ENCODE measurements at places on chromosomes 2 and 18.

- no peak for DNase-seq
Measured at GRCh38 chr2:213010106-213010779, 141.2 kb downstream of the IKZF2 start.

- DNase-seq: no peak
Measured at GRCh38 chr2:179927041-179927440, 65.6 kb upstream of the ZNF385B start.

DNA sequence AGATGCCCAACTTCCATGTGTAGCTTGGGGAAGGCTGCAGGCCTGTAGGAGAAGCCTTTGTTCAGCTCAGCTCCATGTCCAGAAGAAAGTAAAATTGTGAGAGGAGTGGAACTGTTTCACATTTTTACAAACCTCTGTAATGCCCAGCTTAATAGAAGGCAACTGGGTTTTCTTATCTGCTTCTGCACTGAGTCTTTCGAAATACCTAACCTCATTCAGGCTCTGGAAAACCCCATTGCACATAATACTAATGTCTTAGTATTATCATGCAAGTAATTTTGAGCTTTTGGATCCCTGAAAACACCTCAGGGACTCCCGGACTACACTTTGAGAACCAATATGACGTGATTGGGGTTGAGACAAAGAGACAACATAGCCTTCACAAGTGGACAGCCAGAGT, 5.8 kb downstream of the SMIM21 start:
- DNase-seq: no peak

DNA sequence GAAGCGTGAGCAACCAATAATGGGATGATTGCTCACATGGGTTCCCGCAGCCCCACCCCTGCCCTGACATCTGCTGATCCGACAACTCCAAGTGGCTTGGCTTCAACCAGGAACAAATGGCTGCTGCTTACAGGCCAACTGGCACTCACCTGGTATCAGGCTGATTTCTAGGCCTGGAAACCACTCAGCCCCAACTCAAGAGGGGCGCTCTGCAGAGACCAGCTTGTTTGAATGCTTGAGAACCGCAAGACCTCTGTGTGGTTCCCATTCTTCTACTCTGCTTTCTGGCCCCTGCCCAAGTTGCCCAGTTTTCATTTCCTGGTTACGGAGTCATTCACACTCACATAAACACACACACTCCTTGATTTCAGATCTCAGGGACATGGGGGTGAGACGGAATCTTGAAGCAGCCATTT, 52.0 kb downstream of the TNP1 start:
- DNase-seq: no peak

- no peak for DNase-seq
Measured at GRCh38 chr2:10771786-10772185, 40.8 kb downstream of the PDIA6 start.

GRCh38 chr2:98480598-98480997, 35.9 kb downstream of the INPP4A start:
- DNase-seq: no peak

- no peak for DNase-seq
Measured at GRCh38 chr2:68190991-68191731, 33.5 kb downstream of the PNO1 start.

Measured in brain pericyte (primary cell).